ENCODE measurements at places on chromosomes 13 and 19.

GRCh38 chr13:99308471-99309087 lies 1.4 kb upstream of the GPR183 start:
- no peak for DNase-seq

DNA sequence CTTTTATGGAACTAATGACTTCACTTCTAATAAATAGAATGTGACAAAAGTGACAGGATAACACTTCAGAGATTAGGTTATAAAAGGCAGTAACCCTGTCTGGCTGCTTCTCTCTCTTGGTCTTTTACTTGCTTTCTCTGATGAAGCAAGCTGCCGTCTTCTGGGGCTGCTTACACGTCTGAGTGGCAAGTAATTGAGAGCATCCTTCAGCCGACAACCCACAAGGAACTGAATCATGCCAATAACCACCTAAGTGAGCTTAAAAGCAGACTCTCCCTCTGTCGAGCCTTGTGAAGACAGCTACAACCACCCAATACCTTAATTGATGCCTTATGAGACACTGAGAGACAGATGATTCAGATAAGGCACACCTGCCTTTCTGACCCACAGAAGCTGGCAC lies 1091.2 kb downstream of the SLITRK1 start:
- DNase-seq = no peak

GRCh38 chr13:73822668-73823592 lies 311.3 kb downstream of the KLF12 start:
- no peak for DNase-seq

DNA sequence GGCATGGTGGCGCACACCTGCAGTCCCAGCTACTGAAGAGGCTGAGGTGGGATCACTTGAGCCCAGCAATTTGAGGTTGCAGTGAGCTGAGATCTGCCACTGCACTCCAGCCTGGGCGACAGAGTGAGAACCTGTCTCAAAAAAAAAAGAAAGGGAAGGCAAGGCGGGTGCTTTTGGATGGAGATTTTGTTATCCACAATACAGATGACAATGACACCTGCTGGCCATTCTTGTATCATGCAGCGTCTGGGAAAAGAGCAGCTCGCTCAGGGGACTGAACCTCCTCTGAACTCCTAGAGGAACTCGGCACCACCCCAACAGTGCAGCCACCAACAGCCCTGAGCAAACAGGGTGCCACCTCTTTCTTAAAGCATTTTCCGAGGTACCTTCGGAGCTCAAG lies 22.8 kb downstream of the HAUS8 start:
- DNase-seq = no peak

DNA sequence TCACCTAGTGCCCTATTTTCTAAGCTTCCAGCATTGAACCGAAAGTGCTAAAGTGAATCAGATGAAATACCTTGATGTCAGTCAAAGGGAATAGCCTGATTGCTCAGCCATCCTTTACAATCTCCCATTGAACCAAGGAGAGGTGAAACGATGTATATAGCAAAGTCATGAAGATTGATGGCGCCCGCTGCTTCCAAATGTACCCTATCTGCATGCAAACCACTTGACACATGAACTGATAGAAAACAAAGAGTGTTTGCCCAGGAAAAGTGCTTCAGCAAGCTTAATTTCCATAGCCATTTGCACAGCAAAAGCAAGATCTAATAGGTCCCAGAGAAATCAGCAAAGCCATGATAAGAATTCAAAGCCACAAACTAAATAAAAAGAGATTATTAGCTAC lies 624.9 kb upstream of the PCDH9 start:
- DNase-seq = no peak

- peak; percentile 1 for DNase-seq
These were observed 36.4 kb downstream of the RNF6 start for GRCh38 chr13:26185720-26186117.

DNA sequence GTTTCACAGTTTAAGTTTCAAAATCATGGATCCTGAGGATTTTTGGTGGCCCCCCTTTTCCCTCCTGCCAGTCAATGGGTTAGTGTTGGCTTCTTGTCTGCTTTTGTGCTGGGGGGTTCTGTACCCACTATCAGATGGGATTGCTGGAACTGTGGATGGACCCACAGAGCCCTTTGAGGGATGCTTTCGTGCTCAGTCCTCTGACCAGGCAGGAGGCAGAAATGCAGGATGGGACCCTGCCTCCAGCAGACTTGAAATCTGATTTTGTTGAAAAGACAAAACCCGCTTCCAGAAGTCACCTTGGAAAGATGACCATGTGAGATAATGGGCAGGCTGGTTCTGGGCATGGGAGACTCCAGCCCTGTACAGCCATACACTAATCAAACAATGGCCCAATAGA lies 408.9 kb downstream of the ZNF536 start:
- no peak for DNase-seq

DNA sequence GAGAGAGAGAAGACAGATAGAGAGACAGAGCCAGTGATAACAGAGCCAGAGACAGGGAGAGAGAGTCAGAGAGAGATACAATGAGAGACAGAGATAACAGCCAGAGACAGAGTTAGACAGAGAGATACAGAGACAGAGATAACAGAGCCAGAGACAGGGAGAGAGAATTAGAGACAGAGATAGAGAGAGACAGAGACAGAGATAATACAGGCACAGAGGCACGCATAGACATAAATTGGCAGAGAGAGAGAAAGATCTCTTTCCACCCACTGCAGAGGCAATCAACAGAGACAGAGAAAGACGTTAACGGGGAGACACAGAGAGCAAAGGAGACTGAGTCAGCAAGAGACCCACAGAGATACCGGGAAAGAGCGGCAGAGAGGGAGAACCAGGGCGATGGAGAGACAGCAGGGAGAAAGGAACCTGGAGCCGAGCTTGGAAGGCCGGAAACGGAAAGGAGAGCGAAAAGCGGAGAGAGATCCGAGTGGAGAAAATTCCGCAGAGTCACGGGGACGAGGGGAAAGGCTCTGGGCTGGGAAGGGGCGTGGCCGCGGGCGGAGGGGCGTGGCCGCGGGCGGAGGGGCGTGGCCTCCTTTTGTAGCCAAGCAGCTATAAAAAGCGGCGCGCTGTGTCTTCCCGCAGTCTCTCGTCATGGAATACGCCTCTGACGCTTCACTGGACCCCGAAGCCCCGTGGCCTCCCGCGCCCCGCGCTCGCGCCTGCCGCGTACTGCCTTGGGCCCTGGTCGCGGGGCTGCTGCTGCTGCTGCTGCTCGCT lies at the start of gene TNFSF9:
Gene TNFSF9, plus strand, starts transcription at position 641 of the 777 bp plus-strand sequence. Its CDS starts 11 bp downstream, at position 652.
- DNase-seq = peak; percentile 73

GRCh38 chr13:91397595-91397994 lies 826 bp upstream of the GPC5 start:
- DNase-seq = no peak

- DNase-seq = no peak
These were observed 589.9 kb downstream of the PCDH9 start for GRCh38 chr13:66640231-66640630.

DNA sequence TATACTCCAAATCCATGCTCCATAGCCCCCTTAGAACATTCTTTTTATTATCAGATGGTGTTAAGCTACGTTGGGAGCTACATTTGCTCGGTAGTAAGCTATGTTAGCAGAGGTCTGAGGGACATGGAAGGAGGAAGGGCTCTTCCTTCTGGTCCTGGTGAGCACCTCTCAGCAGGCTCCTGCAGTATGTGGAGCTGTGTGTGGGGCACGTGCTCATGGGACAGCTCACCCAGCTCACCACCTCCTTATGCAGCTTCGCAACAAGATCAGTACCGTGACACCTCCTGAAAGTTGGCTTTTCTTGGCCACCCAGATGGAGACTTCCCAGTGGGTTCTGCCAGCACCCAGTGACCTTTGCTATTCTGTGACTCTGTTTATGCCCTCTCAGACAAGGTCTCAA lies 400.5 kb upstream of the SLC10A2 start:
- no peak for DNase-seq

- no peak for DNase-seq
These were observed 1086.6 kb downstream of the UQCRFS1 start for GRCh38 chr19:28126135-28126898.

DNA sequence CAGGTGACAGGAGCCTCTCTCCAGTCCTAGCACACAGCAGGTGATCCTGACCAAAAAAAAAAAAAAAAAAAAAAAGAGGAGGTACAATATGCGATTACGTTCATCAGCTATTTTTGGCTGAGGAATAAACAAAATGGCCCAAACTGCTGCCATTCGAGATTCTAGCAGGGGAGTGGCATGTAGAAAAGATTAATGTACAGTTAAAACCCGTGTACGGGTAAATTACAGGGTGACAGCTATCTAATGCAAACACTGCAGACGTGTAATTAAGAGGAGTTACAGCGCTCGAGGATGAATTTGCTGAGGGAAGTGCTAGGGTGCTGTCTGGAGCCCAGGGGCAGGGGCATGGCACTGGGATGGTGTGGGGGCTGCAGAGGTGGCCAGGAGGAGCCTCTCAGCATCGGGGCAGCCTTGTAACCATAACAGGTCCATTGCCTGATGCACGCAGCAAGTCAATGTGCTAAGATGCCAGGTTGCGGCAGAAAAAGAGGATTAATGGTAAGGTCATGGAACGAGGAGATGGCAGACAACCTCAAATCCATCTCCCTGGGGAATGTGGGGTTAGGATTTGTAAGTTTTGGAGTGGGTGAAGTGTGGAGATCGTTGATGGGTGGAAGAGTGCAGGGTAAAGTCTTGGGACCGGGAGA lies 17.4 kb downstream of the CHST8 start:
- no peak for DNase-seq

GRCh38 chr13:30339738-30340330 lies 32.5 kb upstream of the KATNAL1 start:
- no peak for DNase-seq

DNA sequence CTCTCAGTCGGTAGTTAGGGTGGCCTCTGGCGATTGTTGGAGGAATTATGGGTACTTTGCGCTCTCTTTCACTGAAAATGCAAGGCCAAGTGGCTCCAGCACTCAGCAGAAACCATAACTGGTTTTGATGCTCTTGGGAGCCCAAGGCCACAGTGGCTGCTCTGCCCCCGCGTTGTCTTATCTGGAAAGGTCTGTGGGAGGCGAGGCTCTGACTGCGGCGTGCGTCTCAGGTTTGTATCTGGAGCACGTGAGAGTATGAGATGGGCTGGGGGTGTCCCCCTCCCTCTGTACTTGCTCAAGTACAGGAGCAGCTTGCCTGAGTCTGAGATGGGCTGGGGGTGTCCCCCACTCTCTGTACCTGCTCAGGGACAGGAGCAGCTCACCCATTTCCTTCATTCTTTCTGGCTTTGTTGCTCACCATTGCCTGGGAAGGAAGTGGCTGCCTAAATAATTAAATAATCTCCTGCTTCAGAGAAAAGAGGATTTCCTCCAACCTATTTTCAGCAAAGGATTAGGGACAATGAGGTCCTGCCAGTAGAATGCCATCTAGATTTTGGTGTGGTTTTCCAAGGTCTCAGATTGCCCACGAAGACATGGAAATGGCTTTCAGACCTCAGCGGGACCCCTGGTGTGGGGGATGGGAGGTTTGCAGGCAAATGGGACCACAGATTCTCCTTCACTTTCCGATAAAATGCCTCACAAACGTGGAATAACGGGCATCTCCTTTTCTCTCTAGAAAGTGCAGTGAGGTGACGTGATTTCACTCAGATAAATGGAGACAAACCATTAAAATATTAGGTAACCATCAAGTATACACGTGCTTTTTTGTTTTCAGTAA lies 14.7 kb downstream of the ATP11A start:
- DNase-seq = no peak

DNA sequence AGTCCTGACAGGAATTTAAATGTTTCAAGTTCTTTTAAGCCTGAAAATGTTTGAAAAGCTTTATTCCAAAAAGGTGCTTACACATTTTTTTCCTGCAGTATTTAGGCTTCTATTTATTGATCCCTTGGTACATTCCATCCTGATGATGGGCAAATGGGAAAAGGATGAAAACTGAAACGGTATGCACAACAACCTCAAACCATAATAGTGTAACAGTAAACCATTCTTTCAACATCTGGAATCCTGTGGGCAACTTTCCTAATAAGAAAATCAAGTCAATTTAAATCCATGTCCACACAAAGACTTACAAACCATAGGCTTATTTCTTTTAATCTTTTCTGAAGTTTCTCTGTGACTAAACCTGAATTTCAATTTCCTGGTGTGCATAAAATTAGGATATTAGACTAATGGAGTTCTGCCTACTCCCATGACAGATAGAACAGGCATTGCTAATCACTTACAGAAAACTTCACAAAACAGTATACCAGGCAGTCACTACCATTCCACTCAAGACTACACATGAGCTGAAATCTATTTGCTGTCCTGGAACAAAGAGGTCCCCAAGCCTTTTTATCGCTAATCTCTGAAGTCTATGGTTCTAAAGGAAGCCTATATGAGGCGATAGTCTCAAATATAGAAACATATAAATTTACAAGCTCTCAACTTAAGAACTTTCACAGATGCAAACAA lies 103.3 kb downstream of the DLEU7 start:
- no peak for DNase-seq

GRCh38 chr13:80101040-80101439 lies 239.9 kb downstream of the SPRY2 start:
- DNase-seq = no peak

DNA sequence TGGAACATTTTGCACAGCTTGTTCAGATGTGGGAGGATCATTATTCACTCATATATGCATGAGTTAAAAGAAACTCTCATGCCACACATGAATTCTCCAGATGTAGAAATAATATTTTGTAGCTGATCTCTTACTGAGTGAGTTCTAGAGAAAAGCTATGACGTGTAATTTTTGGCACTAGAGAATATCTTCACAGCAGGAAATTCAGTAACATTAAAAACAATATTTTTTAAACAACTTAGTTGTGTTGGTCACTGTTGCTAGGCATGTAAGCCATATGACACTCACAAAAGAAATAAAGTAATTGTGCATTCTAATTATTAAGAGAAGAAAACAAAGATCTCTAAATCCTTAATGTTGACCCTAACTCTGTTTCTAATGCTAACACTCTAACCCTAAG lies 371.4 kb upstream of the SLC10A2 start:
- DNase-seq = no peak

GRCh38 chr19:47796785-47797184 lies 7.6 kb downstream of the TPRX1 start:
- no peak for DNase-seq

- DNase-seq = no peak
These were observed 30.5 kb downstream of the TNFSF14 start for GRCh38 chr19:6639439-6639838.

DNA sequence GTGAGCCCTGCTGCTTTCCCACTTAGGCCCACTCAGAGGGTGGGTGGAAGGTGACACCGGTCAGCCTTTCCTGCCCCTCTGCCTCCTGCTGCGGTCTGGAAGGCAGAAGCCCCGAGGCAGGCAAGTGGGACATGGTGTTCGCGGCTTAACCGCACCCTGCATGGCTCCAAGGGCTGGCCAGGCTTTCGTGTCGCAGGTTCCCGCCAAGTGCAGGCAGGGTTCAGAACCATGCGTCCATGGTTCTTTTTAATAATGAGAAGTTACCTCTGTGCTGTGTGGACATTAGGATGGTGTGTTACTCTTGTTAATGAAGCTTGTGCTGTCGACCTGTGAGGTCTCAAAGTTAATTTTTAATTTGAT lies 986 bp downstream of the DGKH start:
- no peak for DNase-seq

GRCh38 chr19:33110137-33110910 lies 21.6 kb upstream of the WDR88 start:
- no peak for DNase-seq

DNA sequence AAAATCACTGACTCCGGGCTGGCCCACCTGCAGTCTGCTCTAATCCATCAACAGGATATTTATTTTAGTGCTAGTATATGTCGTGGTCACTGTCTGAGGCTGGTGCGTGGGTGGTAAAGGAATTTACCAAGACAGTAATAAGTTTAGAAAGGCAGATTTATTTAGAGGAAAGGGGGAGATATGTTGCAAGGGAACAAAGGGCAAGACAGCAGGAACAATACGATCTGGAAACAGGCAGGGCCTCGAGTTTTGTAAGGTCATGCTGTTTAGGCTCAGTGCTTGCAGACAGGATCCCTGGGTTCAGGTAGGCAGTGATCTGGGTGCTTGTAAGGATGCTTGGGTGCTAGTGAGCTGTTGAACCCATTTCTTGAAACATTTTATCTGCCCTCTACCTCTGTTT lies 748.2 kb upstream of the SLITRK5 start:
- no peak for DNase-seq
